NCI-H2081 treated with DMSO at 0.1 percent for 48 hours (cell line): ENCODE measurements at places on chromosomes 12 and 14.

DNA sequence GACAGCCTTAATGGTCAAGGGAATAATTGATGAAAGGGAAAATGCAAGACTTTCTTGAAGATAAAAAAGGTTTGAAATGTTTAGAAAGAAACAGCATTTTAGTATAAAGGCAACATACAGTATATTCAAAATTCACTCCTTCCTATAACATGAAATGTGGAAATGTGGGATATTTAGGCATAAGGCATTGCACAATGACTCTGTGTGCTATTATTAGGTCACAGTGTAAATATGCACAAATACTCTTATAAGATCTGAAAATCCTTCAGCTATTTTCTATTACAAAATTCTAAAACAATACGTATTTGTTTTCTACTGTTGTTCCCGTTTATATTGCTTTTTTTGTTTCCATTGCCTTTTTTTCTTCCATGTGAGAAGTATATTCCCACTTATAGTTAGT is 127.7 kb downstream of the SLC16A7 start:
- no peak for DNase-seq

- DNase-seq = no peak
Measured at GRCh38 chr14:100882991-100883788, 20.3 kb downstream of the RTL1 start.

DNA sequence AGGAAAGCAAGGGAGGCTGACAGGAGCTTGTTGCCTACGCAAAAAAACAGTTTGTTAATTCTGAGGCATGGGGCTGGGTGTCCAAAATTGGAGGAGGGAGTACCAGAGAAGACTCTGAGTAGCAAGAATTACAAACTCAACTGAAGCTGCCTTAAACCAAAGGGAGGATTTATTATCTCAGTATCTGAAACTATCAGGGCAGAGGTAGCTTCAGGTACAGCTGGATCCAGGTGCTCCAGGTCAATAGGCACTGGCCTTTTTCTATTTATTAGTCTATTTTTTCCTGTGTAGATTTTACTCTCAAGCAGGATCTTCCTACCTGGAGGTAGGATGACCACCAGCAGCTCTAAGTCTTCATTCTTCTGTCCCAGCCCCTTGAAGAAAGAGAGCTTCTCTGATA is 135.3 kb upstream of the NCOR2 start:
- DNase-seq = no peak

DNA sequence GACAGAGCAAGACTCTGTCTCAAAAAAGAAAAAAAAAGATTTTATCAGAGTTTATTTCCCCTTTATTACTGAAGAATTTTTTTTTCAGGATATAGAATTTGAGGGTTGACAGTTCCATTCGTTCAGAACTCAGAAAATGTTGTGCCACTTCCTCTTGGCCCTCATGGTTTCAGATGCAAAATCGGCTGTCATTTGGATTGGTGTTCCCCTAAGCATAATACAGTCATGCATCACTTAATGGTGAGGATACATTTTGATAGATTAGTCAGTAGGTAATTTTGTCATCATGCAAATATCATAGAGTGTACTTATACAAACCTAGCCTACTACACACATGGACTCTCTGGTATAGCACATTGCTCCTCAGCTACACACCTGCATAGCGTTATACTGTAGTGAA is 263.9 kb upstream of the RTL1 start:
- no peak for DNase-seq

DNA sequence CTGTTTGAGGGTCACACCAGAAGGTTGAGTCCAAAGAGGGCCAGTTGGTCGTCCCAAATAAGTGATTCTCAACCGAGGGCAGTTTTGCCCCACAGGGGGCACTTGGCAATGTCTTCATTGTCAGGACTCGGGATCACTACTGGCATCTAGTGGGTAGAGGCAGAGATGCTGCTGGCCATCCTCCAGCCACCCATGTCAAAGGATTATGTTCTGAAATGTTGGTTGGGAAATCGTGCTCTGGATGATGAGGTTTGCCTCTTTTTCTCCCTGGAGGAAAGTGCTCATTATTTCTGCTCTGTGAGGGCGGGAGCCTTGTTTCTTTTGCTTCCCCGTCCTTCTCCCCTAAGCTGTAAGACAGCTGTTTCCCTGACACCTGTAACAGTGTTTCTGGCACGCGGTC is 3.6 kb downstream of the ZNF839 start:
- peak; percentile 9 for DNase-seq

DNA sequence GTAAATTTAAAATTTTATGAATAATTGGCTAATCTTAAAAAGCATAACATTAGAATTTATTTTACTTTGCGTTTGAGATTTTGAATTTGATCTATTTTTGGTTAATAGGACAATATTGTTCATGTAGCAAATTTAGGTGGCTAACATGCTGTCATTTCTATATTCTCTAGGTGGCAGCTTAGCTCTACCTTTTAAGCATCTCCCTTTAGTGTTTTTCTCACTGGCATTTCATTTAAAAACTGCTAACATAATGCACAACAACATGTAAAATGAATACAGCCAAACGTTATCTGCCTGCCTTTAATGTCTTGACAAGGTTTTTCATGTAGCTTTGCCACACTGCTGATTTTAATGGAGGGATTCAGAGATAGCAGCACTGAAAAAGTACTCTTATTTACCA is 272.4 kb upstream of the FBXO33 start:
- DNase-seq = no peak

DNA sequence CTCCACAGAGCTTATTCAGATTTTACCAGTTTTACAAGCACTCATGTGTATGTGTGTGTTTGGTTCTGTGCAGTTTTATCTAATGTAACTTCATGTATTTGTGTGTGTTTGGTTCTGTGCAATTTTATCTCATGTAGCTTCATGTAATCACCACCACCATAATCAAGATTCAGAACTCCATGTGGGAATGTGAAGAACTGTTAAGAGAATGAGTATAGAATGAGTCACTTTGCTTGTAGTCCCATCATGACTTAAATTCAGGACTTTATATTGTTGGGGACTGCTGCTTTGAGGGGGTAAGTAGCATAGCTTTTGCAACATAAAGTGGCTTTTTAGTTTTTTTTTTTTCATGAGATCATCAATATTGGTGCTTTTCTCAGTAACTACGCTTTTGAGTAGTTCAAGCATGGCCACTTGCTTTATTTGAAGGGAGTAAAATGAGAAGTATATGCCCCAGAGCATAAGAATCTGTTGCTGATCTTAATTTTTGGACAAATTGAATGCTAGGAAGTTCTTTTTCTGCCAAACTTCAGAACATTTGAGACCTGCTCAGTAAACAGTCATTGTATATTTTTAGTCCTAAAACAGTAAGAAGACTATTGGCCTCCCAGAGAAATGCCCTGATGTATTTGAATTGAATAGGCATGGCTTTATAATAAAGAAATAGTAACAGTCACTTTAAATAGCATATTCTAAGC is 28.8 kb downstream of the PROX2 start:
- DNase-seq = no peak

DNA sequence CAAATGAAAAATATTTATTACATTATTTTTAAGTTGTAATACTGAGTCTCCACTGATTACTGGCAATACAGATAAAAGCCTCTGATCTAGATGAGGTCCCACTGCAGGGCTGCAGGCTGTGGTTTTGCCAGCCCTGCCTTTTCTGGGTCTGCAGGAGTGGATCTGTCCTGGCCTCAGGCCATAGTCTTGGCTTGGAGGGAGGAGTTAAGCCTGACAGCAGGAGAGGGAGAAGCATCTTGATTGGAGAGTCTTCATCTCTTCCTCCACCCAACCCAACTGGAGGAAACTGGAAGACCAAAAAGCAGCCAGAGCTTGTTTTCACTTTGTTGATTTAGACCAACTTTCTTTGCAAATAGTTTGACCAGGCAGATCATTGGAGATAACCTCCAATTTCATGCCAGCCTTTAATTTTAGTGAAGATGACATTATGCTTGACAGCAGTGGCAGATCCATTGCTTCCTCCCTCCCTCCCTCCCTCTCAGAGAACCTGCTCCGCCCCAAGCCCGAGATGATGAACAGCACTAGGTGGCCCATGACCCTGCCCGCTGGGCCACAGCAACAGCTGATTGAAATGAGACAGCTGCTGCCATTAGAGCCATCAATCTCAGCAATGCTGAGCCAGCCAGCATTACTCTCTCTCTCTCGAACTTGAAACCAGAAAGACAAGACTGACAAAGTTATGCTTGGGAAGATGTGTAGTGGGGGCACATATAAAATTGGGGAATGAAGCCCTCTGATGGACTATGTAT is 222.4 kb downstream of the GLT1D1 start:
- no peak for DNase-seq

- DNase-seq = no peak
Measured at GRCh38 chr12:85253853-85254252, 26.2 kb upstream of the ALX1 start.

GRCh38 chr12:39846304-39846703 is 226.7 kb upstream of the ABCD2 start:
- DNase-seq = no peak

DNA sequence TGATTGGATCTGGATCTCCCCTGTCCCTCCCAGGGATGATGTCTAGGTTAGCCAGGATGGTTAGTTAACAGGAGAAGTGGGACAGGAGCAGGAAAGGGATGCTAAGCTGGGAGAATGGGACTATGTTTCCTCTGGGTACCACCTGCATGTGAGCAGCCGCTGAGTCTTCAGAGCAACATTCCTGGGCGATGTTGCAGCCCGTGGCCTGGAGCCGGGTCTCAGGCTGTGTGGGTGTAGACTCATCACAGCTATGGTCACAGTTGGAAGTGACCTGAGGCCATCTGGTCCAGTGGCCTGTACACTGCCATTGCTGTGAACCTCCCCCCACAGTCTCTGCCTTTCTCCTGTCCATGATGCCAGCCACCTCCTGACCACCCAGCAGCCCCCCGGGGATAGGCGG is 422.6 kb downstream of the DPF3 start:
- no peak for DNase-seq

GRCh38 chr12:57498132-57498502 is 10.2 kb downstream of the MARS1 start:
- DNase-seq = no peak

- DNase-seq = no peak
Measured at GRCh38 chr12:79725987-79726386, 35.2 kb upstream of the PAWR start.
